ENCODE measurements at places on chromosomes 2 and 18. TPM values are rescaled to one million over a fixed set of nuclear protein-coding genes. Genes with fewer than 3 reads are reported as not detected.

DNA sequence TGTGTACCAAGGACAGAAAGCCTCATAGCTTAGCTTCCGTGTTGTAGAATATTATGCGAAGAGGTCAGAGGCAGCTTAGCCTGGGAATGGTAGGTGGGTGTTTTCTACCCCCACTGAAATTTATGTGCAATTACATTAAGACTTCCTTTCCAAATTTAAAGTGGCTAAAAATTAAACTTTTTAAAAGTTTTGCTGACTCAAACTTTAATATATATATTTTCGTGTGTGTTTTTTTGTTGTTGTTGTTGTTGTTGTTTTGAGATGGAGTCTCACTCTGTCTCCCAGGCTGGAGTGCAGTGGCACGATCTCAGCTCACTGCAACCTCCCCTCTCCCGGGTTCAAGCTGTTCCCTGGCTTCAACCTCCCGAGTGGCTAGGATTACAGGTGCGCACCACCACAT is 4.3 kb upstream of the RAB1A start:
- H3K4me1 ChIP-seq, result peaks cover 3% of the 10 kb centered on the region
- no peaks in the 10 kb centered on the region for H3K36me3 ChIP-seq
- DNase-seq, result no peak
- no peaks in the 10 kb centered on the region for H3K27me3 ChIP-seq

- no peaks in the 10 kb centered on the region for H3K27me3 ChIP-seq
- no peak overlapping the region for H3K4me3 ChIP-seq
- no peaks in the 10 kb centered on the region for H3K4me1 ChIP-seq
These were observed 36.5 kb upstream of the HPCAL1 start for GRCh38 chr2:10266133-10266620.

- no peaks in the 10 kb centered on the region for H3K4me1 ChIP-seq
- no peak overlapping the region for H3K4me3 ChIP-seq
- no peak for DNase-seq
- no peaks in the 10 kb centered on the region for H3K27me3 ChIP-seq
- no peak overlapping the region for H3K27ac ChIP-seq
- H3K36me3 ChIP-seq, result no peaks in the 10 kb centered on the region
These were observed 3.3 kb upstream of the SRBD1 start for GRCh38 chr2:45614330-45614729.

DNA sequence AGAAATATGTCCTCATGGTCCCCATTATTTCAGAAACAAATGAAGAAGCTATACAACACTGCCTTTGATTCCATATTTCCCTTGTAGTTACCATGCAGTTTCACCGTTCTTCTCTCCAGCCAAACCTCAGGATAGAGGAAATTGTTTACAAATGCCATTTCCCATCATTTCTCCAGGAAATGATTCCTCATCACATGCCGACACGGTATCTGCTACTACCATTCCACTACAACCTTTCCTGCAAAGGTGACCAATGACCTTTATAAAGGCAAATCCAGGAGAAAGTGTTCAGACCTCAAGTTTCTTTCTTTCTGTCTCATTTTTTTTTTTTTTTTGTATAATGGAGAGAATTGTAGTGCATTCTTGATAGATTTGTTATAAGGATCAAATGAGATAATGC is 460.8 kb upstream of the CDH20 start:
- H3K4me3 ChIP-seq, result no peak overlapping the region
- H3K27me3 ChIP-seq, result no peaks in the 10 kb centered on the region
- H3K36me3 ChIP-seq, result no peaks in the 10 kb centered on the region
- H3K4me1 ChIP-seq, result no peaks in the 10 kb centered on the region
- H3K27ac ChIP-seq, result no peak overlapping the region

DNA sequence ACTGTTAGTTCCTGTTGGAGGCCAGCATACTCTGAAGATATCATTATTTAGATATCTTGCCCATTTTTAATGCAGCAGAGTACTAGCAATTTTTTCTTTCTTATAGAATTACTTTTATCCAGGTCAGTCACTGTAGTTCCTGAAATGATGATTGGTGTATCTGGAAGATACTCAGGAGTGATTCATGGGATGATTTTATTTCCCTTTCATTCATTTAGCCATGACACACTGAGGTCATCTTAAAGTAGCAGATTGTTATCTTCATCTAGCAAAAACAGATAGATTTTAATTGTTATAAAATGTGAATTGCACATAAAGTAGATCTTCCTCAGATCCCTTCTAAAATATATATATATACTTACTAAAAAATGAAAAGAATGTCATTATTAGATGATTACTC is 109.1 kb downstream of the PIK3C3 start:
- peaks cover 8% of the 10 kb centered on the region for H3K36me3 ChIP-seq
- no peaks in the 10 kb centered on the region for H3K27me3 ChIP-seq
- no peak overlapping the region for H3K4me3 ChIP-seq
- H3K27ac ChIP-seq, result no peak overlapping the region
- no peaks in the 10 kb centered on the region for H3K4me1 ChIP-seq

DNA sequence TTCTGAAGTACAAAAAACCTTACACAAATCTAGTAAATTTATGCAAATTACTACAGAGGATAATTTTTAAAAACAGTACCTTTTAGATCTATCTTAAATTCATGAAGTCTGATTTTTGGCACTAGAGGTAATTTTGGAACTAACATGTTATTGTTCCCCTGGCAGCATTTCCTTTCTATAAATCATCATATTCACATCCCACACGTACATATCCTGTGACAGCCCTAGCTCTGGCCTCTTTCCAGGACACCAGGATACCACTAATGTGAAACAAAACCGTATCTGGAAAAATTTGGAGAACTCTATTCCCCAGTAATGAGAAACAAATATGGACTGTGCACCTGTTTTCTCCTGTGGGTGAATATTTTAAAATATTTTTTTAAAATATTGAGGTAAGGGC is 14.0 kb upstream of the BIRC6 start:
- H3K4me3 ChIP-seq, result no peak overlapping the region
- no peaks in the 10 kb centered on the region for H3K4me1 ChIP-seq

- DNase-seq, result no peak
- no peaks in the 10 kb centered on the region for H3K4me1 ChIP-seq
- H3K4me3 ChIP-seq, result no peak overlapping the region
- H3K27ac ChIP-seq, result no peak overlapping the region
- H3K36me3 ChIP-seq, result no peaks in the 10 kb centered on the region
These were observed 368.7 kb downstream of the CDH19 start for GRCh38 chr18:66235206-66235605.

- H3K4me1 ChIP-seq, result no peaks in the 10 kb centered on the region
- no peak for DNase-seq
- H3K36me3 ChIP-seq, result no peaks in the 10 kb centered on the region
- no peak overlapping the region for H3K27ac ChIP-seq
These were observed 88.9 kb upstream of the RBBP8 start for GRCh38 chr18:22844190-22844589.

GRCh38 chr2:12087671-12088380 is 341.4 kb downstream of the LPIN1 start:
- H3K4me3 ChIP-seq, result no peak overlapping the region
- DNase-seq, result no peak
- H3K27ac ChIP-seq, result no peak overlapping the region
- no peaks in the 10 kb centered on the region for H3K4me1 ChIP-seq
- no peaks in the 10 kb centered on the region for H3K27me3 ChIP-seq
- H3K36me3 ChIP-seq, result no peaks in the 10 kb centered on the region

- no peaks in the 10 kb centered on the region for H3K36me3 ChIP-seq
- no peak overlapping the region for H3K27ac ChIP-seq
- no peak for DNase-seq
- H3K4me1 ChIP-seq, result peaks cover 5% of the 10 kb centered on the region
These were observed 91.3 kb downstream of the DPP4 start for GRCh38 chr2:161982548-161983330.

Gene ATIC
- polyA plus RNA-seq, result 106 TPM

Gene STPG4
- 0.05 TPM for polyA plus RNA-seq

Gene PDE1A
- 13.0 TPM for polyA plus RNA-seq
